Fibroblast of the aortic adventitia (primary cell): ENCODE measurements at places on chromosomes 16 and 17. TPM values are rescaled to one million over a fixed set of nuclear protein-coding genes. Genes with fewer than 3 reads are reported as not detected.

The ITGA2B gene
- 0.36 TPM in 1 of 2 replicates, not detected in the other for total RNA-seq

The CHST6 gene
- 0.16 and 0.27 TPM in 2 replicates for total RNA-seq

The ITGAL gene
- total RNA-seq: not detected in 2 replicates

The OR4D1 gene
- total RNA-seq: not detected in 2 replicates

The TVP23A gene
- total RNA-seq: not detected in 2 replicates

The SMPD3 gene
- not detected in 2 replicates for total RNA-seq

The CCDC200 gene
- total RNA-seq: not detected in 2 replicates

The KRTAP3-1 gene
- total RNA-seq: not detected in 2 replicates

The SNAI3 gene
- total RNA-seq: not detected in 2 replicates

The PDE6G gene
- total RNA-seq: 0.63 TPM in 1 of 2 replicates, not detected in the other

The HSPB9 gene
- not detected in 2 replicates for total RNA-seq

The TPSG1 gene
- total RNA-seq: not detected in 2 replicates

The KRT16 gene
- 0.98 and 2.0 TPM in 2 replicates for total RNA-seq

The RTN4RL1 gene
- 0.27 and 0.90 TPM in 2 replicates for total RNA-seq

The SLC47A2 gene
- 0.33 TPM in 1 of 2 replicates, not detected in the other for total RNA-seq
